ENCODE measurements at places on chromosomes 7 and 10. TPM values are rescaled to one million over a fixed set of nuclear protein-coding genes. Genes with fewer than 3 reads are reported as not detected.

- DNase-seq = no peak
Observed at GRCh38 chr10:19713800-19714525, 102.3 kb upstream of the PLXDC2 start.

DNA sequence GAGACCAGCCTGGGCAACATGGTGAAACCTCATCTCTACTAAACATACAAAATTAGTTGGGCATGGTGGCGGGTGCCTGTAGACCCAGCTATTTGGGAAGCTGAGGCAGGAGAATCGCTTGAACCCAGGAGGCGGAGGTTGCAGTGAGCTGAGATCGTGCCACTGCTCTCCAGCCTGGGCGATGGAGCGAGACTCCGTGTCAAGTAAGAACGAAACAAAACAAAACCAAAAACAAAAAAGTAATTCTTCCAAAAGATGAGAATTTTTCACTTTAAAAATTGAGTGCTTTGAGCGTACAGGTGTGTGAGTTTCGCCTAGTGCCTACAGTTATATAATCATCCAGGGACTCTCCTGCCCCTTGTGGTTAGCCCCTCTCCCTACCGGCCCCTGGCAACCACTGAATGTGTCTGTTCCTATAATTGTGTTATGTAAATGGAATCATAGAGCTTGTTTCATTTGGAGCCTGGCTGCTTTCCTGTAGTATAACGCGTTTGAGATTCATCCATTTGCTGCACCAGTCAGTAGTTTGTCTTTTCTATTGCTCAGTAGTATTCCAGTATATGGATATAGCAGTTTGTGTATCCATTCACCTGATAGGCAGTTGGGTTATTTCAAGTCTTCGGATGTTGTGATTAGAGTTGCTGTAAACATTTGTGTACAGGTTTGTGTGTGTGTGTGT, 80.0 kb downstream of the RBM33 start:
- no peak for DNase-seq

DNA sequence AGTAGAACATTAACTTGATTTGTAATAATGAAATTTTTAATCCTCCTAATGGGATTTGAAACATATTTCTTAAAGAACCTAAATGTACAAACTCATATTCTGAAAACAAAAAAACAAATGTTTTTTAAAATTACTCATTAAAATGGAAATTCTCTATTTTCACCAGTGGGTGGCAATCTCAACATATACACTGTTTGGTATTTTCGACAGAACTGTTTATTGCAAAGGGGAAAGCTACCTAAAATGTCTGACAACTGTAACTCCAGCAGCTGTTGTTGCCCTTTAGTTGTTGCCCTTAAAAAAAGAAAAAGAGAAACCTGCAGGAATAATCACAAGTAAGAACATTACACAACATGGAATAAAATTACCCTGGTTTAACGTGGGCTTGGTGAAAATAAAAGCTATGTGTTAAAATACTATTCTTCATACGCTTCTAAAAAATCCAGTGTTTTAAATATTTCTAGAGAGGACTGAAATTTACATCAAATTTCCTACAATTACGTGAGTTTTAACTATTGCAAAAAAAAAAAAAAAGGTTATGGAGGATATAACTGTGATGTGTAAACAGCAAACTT, 54.5 kb downstream of the COL1A2 start:
- DNase-seq = no peak

DNA sequence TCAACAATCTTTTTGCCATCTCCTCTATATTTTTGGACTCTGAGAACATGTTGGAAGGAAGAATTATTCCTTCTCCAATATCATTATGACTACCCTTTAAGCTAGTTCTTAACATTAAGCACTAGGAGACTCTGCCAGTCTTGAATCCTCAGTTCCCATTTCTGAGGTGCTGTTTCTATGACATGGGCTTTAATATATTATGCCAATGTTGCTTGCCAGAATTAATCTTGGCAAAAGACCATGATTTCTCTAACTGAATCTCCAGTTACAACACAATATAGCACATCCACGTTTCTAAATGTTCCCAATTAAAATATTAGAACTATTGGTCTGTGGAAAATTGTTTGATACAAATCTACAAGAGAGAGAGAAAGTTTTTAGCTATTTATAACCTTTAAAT, 250.0 kb downstream of the HGF start:
- no peak for DNase-seq

DNA sequence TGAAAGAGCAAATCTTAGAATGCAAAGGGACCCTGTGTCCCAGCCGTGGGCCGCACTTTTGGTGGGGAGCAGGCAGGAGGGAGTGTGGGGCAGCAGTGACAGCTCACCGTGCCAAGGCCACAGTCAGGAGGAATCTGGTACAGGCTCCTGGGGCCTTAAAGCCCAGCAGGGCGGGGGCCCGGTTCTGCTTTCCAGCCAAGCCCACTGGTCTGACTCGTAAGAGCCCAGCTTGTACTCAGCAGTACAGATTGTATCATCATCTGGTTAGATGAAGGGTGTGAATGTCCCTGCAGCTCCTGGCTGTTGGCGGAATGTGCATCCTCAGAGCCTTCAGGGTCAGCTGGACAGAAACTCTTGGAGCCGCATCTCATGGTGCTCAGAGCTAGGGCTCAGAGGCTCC, 30.5 kb upstream of the TRIM8 start:
- no peak for DNase-seq

DNA sequence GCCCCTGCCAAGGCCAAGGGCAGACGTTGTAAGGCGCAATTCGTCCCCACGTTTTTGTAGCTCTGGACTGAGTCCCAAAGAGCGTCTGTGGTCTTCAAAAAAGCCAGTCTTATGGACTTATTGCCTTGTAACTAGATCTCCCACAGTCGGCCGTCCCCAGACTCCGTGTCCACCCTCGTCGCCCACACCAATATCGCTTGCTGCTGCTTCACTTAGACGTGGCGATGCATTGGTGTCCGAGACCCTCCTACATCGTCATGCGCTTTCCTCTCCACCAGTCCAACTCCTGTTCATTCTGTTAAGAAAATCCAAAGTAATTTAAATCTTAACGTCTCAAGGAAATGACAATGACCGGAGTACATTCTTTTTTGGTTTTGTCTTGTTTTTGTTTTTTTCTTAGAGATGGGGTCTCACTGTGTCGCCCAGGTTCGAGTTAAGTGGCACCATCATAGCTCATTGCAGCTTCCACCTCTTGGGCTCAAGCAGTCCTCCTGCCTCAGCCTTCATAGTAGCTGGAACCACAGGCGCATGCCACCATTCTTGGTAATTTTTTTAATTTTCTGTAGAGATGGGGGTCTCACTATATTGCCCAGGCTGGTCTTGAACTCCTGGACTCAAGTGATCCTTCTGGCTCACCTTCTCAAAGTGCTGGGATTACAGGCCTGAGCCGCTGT, 851 bp downstream of the KIFBP start:
- DNase-seq = no peak

DNA sequence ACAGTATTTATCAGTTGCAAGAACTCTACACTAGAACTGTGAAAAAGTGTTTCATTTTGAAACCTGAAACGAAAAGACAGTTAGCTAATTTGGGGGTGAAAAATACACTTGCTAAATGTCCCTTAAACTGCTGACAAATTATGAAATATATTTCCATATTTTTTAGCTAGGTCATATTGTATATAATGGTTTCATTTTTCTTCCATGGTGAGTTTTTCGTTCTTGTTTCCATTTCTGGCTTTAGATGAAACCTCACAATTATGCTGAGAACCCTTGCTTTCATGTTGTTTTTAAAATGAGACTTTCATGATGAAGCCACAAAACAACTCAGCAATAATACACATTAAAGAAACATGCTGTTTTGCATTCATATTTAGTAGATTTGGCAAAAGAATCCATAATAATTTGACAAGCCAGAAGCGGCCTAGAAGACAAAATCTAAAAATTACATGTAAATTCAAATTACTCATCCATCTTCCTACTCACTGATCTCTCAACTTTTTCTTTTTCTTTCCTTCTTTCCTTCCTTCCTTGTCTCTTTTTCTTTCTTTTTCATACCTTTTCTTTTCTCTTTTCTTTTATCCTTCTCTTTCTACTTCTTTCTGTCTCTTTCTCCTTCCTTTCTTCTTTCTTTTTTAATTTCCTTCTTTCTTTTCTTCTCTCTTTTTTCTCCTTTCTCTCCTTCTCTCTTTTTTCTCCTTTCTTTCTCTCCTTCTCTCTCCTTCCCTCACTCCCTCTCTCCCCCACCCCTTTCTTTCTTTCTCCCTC, 46.5 kb upstream of the ITGB8 start:
- no peak for DNase-seq

GRCh38 chr7:129649128-129649690, 37.7 kb downstream of the NRF1 start:
- DNase-seq = no peak

GRCh38 chr7:38396852-38397251, 123.4 kb upstream of the TARP start:
- DNase-seq = no peak

- no peak for DNase-seq
Observed at GRCh38 chr10:21099291-21100062, 202.4 kb upstream of the NEBL start.

DNA sequence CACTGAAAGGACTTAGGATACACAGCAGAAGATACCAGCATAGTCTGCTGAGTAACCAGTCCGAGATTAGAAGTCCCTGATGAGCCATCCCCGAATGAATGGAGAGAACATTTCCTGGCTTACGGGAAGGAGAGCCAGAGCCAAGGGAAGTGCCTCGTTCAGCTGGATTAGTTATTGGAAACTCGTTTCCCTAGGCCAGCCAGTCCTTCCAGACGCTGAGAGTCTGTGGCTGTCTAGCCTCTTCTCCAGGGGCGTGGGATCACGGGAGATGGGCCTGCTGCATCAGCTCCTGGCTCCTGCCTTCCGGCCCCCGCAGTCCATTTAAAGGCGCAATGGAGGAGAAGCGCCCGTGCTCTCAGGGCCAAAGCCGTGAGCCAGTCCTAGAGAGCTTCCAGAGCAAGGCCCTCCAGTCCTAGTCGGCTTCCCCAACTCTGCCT, 712.8 kb downstream of the PARD3 start:
- no peak for DNase-seq

- no peak for DNase-seq
Observed at GRCh38 chr7:29421010-29421956, 142.4 kb upstream of the PRR15 start.

DNA sequence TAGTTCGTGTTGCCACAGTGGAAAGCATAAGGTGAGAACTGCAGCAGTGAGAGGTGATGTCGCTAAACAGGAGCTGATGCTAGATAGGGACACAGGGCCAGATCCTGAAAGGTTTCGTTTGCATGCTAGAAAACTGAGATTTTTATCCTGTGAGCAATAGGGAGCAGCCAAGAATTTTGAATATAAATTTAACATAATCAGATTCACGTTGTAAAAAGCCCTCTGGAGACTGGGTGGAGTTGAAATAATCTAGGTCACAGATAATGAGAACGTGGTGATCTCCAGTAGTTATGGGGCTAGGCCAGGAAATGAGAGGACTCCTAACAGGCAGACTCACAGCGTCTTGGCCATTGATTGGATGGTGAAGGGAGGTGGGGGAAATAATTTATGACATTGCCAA, 92.1 kb upstream of the IMMP2L start:
- no peak for DNase-seq

GRCh38 chr10:69359594-69359993, 57.1 kb downstream of the TACR2 start:
- DNase-seq = no peak

DNA sequence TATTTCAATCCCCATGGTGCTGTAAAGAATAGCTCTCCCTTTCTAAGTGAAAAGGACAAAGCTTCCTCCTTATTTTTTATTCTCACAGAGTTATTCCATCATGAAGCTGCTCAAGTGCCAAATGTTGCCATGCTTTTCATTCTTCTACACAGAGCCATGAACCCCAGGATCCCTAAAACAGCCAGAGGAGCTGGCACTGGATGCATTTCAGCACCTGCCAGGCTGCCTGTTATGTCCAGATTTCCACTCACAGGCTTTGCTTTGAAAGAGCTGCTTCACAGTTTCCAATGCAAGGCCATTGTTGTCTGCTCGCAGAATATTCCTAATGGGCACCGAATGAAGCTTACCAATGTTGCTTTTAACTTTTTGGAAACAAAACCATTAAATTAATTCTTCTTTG, 256.2 kb upstream of the NPSR1 start:
- DNase-seq = no peak

DNA sequence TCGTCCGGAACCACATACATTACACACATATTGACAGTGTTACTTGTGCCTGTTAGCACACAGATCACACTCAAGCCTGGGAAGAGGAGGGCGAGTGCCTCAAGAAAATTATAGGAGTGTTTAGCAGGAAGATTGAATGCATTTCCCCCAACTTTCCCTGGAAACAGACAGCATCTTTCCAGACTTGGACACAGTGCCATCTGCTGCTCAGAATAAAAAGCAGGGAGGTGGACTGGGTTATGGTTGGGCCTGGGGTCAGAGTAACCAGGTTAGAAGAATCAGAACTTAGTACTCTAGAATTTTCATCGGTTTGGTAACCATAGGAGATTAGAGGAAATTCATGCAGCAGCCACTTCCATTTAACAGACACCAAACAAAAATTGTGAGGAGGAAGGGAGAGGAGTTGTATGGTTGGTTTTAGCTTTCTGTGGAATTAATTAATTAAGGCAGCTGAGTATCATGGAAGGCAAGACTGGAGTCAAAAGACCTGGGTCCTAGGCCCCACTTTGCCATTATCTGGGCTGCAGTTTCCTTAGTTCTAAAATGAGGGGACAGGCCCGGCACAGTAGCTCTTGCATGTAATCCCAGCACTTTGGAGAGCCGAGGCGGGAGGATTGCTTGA, 43.4 kb upstream of the OPTN start:
- no peak for DNase-seq

- DNase-seq = no peak
Observed at GRCh38 chr10:42995537-42995936, 81.3 kb upstream of the RET start.

DNA sequence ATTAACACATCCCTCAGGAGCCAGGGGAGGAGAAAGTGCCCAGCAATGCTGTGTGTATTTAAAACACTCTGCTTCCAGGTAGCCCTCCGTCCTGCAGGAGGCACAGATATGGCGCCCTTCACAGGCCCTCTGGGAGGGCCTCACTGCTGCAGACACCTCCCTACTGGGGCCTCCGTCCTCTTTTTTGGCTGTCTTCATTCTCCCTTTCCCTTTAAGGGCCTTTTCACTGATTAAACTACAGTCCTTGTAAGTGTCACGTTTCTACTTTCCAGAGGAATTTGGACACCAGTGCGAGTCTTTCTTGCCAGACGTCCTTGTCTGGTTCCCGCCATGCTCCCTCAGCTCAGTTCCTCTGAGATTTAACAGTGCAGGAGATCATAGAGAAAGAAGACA, 39.7 kb upstream of the MKRN1 start:
- DNase-seq = no peak

DNA sequence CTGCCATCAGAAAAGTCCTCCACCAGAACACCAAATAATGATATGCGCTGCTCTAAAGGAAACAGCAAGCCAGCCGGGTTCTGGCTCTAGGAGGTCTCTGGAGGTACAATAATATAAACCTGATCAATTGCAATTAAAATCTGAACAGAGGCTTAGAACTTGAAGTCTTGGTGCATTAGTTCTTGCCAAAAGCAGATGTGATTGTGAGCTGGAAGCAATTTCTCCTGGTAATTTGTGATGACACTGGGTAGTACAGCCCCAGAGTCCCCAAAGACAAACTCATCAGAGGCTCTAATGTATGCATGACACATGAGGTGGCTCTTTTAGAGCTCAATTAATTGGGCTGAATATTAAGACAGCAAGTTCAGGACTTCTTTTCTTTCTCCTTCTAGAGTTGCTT, 3.3 kb downstream of the ETV1 start:
- DNase-seq = no peak

FERD3L gene
- not detected for total RNA-seq

VSTM2A gene
- not detected for total RNA-seq

LIPJ gene
- 0.17 TPM for total RNA-seq

IFRD1 gene
- total RNA-seq = 11.5 TPM

TMEM209 gene
- total RNA-seq = 10.1 TPM

MKX gene
- total RNA-seq = 2.0 TPM

SEM1 gene
- 56.2 TPM for total RNA-seq

DNAH11 gene
- 0.05 TPM for total RNA-seq

All from liver (tissue), 10 donors.